Fibroblast of skin of back (primary cell): ENCODE measurements at places on chromosomes 16 and 17.

- no peak for DNase-seq
These were observed 25.6 kb upstream of the CPPED1 start for GRCh38 chr16:12829096-12829888.

DNA sequence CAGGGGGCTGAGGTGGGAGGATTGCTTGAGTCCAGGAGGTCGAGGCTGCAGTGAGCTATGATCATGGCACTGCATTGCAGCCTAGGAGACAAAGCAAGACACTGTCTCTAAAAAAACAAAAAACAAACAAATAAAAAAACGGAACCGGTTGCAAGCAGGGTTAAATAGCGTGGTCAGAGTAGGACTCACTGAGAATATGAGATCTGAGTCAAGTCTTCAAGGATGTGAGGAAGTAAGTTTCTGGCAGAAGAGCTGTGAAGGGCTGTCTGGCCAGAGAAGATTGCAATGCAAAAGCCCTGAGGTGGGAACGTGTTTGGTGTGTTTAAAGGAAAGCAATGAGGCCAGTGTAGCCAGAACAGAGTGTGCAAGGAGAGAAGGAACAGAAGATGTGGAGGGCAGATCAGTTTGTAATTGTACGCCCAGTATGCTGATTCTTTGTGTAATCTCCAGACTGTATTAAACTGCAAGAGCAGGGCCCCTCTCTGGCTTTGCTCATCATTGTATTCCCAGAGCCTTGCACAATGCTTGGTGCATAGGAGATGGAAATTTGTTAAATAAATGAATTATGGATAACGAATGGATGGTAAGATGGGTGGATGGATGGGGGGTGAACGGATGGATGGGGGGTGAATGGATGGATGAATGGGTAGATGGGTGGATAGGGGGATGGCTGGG lies 6.3 kb downstream of the G6PC1 start:
- no peak for DNase-seq

- no peak for DNase-seq
These were observed 102.6 kb upstream of the CDC42EP4 start for GRCh38 chr17:73414171-73414955.

DNA sequence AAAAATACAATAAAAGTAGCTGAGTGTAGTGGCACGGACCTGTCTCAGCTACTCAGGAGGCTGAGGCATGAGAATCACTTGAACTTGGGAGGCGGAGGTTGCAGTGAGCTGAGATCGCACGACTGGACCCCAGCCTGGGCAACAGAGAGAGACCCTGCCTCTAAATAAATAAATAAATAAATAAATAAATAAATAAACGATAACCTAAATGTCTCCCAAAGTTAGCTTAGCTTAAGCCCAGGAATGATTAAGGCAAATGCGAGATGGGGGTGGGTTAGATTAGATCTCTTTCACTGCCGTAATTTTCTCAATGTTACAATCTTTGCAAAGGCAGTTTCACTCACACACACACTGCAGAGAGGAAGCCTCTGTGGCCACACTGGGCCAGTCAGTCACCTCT lies 46.7 kb downstream of the WSB1 start:
- no peak for DNase-seq

- DNase-seq: no peak
These were observed 2.4 kb downstream of the CCL18 start for GRCh38 chr17:36066365-36066985.

DNA sequence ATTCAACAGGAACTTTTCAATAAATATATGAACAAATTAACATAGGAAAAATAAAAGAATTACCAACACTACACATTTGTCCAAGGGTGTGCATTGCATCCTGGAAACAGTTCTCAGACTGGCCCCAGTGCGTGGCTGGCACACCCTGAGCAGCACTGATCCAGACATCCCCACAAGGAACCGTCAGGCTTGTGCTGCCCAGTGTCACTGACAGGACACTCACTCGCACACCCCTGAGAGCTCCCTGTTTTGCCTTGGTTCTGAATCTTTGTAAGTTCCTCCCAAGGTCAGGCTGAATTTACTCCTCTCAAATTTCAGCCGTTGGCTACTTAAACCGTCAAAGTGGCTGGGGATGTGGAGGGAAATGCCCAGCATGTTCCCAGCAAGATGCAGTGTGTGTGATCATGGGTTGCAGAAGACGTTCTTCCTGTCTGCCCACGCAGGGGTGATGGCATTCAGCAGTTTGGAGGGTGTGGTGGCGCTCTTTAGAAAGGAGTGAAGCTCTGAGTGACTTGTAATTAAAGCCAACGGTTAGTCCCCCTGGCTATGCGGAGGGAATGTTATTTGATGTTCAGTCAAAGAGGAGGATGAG lies 1.7 kb downstream of the MT2A start:
- DNase-seq: peak; percentile 83

DNA sequence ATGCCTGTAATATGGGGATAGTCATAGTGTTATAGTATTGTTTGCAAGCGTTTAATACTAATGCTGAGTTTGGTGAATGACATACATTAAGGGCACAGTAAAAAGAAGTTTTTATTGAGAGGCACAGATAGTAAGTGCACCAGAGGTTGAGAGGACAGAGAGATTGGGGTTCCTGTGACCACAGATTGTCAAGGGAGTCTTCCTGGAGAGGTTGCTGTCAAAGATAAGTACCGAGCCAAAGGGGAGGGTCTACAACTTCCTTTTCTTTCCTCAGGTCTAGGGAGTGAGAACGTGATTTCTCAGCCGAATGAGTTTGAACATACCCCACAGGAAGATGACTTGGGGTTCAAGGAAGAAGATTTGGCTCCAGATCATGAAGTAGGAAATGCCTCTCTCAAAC lies 1.8 kb downstream of the ZNF48 start:
- no peak for DNase-seq

- no peak for DNase-seq
These were observed 73.7 kb downstream of the ZFHX3 start for GRCh38 chr16:72974142-72974769.

DNA sequence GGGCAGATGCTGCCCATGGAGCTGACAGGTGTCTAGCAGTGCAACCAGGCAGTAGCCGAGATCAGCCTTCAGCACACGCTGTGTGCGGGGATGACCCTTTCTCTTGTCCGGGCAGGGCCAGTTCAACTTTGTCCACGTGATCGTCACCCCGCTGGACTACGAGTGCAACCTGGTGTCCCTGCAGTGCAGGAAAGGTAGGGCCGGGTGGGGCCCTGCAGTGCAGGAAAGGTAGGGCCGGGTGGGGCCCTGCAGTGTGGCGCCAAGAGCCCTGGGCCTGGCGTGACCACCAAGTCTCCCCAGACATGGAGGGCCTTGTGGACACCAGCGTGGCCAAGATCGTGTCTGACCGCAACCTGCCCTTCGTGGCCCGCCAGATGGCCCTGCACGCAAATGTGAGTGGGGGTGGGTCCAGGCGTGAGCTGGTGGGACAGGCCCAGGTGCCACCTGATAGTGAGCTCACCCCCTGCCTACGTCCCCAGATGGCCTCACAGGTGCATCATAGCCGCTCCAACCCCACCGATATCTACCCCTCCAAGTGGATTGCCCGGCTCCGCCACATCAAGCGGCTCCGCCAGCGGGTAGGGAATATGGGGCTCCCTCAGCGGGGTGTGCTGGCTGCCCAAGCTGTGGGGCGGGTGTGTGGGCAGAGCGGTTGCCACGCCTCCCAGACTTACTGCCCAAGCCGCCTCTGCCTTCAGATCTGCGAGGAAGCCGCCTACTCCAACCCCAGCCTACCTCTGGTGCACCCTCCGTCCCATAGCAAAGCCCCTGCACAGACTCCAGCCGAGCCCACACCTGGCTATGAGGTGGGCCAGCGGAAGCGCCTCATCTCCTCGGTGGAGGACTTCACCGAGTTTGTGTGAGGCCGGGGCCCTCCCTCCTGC lies 40.2 kb downstream of the TSC2 start:
- no peak for DNase-seq

- no peak for DNase-seq
These were observed 41.7 kb upstream of the MGAT5B start for GRCh38 chr17:76826330-76827068.
